ENCODE measurements at places on chromosomes 12 and 14.

DNA sequence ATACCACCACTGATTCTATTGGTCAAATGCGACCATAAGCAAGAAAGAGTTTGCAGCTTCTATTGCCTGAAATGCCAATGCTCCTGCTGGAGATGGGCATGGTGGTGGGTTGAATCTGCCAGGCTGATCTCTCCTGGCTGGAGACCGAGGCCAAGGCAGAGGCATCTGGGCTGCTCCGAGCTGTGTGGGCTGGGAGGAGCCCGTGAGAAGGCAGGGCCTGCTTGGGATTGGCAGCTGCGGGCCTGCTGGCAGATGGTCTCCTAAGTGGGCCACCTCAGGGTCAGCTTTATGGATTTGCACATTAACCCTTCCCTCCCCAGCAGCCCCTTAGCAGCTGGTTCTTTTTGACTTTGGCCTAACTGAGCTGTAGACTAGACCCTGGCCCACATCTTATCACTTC lies 25.4 kb downstream of the SRRM4 start:
- no peak for DNase-seq

- no peak for DNase-seq
Observed at GRCh38 chr14:22531451-22532344, 57.3 kb downstream of the DAD1 start.

GRCh38 chr14:50670196-50670865 lies 2.2 kb upstream of the SAV1 start:
- DNase-seq: no peak

- DNase-seq: no peak
Observed at GRCh38 chr14:72433511-72433910, 460.4 kb downstream of the DPF3 start.

DNA sequence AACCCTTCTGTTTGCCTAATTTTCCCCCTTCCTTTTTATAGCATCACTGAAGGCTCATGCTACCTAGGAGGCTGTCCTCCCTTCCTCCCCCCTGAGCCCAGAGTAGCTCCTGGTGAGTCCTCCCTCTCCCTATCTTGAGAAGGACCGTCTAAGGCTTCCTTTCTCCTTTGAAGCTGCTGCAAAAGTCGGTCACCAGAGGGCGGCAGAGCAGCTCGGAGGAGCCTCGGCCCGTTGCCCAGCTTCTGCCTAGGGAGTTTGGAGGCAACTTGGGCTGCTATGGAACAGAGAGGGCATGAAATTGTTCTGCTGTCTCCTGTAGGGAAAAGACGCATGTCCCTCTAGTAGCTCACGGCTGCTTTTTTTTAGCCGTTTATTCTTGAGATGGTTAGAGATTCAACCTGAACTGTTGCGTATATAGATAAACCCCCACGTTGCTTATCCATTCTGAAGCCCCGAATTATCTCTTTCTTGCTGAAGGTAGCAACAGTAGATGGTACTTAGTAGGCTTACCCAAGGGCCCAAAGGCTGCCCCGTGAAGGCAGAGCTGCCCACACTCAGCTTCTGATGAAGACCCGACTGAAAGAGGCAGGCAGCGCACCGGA lies 5.7 kb downstream of the WNT5B start:
- DNase-seq: peak; percentile 72

- no peak for DNase-seq
Observed at GRCh38 chr12:105262461-105263184, 26.6 kb upstream of the APPL2 start.

- no peak for DNase-seq
Observed at GRCh38 chr14:69045857-69046475, 66.9 kb upstream of the ACTN1 start.

DNA sequence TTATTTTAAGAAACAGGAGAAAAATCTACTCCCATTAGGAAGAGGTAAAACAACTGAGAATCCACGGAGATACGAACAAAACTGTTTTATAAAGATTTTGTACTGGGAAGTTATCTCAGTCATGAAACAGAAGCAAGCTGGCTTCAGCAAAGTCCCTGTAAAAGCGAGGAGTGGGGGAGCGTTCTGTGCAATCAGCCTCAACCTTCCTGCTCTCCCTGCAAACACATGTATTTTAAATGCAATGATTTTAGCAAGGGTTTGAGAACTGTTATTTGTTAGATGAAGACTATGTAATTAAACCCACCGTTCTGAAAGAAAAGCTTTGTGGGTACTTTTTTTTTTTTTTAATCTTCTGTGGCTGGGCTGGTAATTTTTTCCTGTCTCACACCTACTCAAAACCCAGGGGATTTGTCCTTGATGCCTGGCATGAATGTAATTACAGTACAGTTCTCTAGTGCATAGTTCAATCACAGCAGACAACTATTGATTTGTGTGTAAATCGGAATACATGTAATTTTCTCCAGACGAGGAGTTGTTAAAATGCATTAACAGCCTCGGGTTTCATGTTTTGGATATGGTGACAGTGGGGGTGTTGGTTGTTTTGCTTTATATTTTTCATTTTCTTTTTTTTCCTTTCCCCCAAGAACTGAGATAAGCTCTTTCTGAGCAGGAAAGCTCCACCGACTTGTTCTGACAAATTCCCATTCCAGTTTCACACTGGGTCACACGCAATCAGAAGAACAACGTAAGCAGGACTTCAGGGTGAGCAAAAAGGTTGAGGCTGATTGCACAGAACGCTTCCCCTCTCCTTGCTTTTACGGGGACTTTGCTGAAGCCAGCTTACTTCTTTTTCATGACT lies 153.6 kb downstream of the PHLDA1 start:
- no peak for DNase-seq

DNA sequence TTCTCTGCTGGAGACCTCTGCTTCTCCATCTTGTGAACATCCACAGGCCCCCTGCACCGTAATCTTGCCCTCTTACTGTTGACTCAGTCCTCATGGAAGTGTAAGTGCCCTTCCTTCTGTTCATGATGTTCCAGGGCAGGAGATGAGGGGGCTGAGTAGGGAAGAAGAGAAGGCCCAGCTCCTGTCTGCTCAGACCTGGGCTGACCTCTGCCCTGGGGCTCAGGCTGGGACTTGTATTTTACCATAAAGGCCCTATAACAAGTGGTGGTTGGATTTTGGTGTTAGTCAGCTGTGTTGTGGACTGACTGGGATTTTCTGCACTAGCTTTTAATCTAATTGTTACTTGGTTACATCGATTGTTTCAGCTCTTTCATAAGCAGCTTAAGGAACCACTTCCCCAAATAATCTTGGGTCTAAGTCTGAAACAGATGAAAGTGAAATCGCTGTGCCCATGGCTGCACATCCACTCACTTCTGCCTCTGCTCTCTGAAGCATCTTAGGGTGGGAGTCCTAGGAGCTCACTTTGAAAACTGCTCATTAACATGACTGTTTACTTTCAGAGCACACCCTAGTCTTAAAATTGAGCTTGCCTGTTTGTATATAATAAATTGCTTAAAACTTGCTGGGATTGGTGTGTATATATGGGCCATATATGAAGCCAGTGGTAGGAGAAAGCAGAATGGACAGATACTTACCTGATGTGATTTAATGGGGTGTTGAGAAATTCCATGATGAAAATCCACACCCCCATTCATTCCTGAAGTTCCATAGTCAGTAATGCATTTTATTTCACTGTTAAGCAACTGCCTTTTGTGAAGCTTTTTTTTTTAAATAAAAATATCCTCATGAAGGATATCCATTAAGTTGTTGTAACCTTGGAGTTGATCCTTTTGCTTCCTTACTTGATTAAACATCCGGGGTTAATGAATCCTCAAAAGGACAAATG lies 17.7 kb downstream of the C12orf71 start:
- no peak for DNase-seq

DNA sequence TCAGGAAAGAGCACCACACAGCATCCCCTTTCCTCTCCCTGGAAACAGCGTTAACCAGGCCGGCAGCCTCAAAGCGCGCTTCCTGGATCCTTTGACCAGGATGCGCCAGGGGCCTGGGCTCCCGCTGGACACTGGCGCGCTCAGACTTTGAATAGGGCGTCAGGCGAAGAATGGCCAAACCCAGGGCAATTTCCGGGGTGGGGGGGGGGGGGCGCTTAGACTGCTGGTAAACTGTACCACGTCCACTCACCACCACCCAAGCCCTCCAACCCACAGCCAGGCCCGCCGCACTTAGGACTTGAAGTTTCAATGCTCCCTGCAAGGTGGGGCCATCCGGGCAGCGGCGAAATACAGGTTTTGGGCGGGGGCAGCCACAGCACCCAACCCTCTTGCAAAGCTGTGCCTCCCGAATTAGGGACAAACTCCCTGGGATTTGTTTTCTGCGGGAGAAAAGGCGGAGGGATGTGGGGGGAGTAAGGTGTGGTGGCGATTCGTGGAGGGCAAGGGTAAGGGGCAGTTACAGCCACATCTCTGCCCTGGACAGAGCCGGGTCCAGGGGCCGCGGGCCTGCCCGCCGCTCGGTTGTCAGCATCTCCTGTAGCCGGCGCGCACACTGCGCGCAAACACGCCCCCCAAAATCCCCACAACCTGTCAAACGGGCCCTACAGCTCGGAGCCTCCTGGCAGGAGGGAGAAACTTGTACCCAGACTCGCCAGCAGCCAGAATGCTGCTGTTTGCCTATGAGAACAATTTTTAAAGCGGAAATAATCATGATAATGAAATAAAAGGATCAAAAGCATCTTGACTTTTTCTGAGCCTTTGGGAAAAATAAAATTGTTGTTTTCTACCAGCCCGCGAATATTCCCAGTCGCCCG lies 958 bp downstream of the RTN1 start:
- DNase-seq: no peak

DNA sequence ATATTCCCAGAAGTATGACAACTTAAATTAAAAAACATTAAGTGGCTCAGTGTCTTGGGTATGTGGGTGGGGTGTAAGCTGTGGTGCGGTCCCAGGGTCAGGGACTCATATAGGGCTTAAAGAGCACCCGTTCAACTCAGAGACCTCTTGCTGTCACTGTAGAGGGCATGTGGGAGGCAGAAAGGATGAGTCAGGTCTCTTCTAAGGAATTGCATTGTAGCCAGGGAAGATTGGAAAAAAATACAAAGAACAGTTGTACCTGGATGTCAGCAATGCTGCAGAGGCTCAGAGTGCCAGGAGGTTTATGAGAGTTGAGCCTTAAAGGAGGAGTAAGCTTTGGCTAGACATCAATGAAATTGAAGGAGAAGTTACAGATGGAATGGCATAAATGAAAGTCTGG lies 104.1 kb downstream of the MYRFL start:
- DNase-seq: no peak

DNA sequence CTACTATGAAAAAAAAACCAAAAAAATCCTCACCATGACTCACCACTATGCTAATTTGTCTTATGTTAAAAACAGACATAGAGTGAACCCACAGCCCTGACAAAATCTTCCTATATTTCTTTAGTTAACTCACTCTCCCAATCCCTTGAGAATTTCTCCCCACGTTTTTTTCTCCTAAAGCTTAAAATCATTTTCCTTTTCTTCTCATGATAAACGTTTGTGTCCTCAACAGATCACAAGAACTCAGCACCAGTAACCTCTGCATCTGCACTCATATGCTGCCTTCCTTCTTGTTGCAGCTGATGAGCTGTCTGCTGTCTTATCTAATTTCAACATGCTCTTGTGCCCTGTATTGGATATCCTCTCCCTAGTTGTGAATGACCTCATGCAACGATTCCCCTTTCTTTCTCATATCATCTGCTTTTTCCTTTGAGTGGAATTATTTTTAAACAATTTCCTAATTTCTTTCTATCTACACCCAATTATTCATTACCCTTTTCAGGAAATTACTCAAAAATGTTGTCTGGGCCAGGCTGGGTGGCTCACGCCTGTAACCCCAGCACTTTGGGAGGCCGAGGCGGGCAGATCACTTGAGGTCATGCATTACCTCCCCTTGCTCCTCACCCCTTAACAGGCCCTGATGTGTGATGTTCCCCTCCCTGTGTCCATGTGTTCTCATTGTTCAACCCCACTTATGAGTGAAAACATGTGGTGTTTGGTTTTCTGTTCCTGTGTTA lies 427.5 kb upstream of the MGAT4C start:
- DNase-seq: no peak

- no peak for DNase-seq
Observed at GRCh38 chr14:90056826-90057225, 5.0 kb upstream of the KCNK13 start.

GRCh38 chr12:16605642-16606116 lies 283 bp downstream of the LMO3 start:
- DNase-seq: no peak

DNA sequence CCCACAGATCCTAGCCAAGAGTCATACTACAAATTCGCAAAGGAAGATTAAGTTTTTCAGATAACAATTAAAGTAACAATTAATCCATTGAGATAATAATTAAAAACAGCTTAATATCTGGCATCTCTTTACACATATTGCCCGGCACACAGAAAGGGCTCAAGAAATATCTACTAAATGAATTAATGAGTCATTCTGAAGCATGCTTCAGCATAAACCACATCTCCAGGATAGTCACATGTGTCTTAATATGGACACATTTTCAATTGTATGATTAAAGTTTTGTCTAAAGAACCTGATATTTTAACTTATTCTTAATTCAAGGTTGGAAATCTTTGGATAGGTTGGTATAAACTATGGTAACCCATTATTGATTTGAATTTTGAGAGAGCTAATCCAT lies 9.6 kb downstream of the ITPR2 start:
- DNase-seq: no peak

DNA sequence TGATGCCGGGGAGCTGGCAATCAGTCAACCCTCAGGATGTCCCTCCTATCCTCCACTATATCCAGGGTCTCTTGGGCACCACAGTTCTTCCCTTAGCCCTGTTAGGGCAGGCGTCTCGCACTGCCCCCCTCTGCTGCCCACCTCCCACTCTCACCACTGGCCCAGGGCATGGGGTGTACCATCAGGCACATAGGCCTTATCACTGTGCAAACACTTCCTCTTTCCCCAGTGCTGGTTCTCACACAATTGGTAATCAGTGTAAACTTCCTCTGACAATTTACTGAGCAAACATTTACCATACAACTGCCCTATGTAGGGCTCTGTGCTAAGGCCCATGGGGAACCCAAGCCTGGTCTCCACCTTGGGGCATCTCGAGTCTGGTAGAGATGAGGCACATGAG lies 20.1 kb upstream of the TMED10 start:
- DNase-seq: no peak

GRCh38 chr12:80472236-80472635 lies 28.2 kb downstream of the PTPRQ start:
- no peak for DNase-seq

GRCh38 chr14:51290132-51290531 lies 50.1 kb downstream of the TMX1 start:
- no peak for DNase-seq

- DNase-seq: peak; percentile 23
Observed at GRCh38 chr14:99731547-99732435, 47.7 kb downstream of the CYP46A1 start.

GRCh38 chr12:106048676-106049075 lies 90.1 kb downstream of the NUAK1 start:
- DNase-seq: no peak

DNA sequence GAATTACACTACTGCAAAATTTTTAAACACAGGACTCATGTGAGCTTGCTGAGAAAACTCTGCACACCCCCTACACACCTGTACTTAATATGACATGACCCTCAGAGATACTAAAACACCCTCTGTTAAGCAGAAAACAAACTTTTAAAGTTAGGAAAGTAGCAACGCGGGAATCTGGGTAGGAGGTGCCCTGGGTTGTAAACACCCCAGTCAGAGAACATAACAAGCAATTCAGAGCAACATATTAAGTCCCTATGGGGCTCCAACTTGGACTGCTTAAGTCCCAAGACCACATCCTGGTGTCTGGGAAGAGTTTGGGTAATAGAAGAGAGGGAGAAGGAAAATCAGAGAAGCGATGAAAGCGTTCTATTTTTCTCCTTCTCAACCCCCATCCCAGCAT lies 1.2 kb downstream of the ATF7 start:
- DNase-seq: no peak

GRCh38 chr12:39867631-39868327 lies 238.1 kb downstream of the SLC2A13 start:
- no peak for DNase-seq

GRCh38 chr14:101071493-101071906 lies 168.0 kb upstream of the RTL1 start:
- no peak for DNase-seq
